ENCODE measurements at places on chromosomes 6 and 20. TPM values are rescaled to one million over a fixed set of nuclear protein-coding genes. Genes with fewer than 3 reads are reported as not detected.
A peak's percentile ranks its signal among the peaks of the same experiment; 100 is the strongest.

DNA sequence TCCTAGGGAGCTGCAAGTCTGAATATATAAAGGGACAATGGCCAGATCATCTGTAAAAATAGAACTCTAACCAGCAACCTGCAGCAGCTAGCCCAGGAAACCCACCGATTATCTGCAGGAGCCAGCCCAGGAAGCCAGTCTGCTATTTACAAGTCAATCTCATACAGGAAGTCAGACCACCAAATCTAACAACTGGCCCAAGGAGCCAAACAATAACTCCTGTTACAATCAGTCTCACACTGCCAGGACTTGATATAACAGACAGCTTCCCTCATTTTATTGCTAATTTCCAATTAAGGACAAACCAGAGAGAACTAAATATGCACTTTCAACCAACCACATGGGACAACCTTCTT is 14.4 kb upstream of the RIN2 start:
- DNase-seq = no peak

GRCh38 chr6:19452495-19452894 is 384.7 kb upstream of the ID4 start:
- no peak for DNase-seq

- DNase-seq = no peak
Measured at GRCh38 chr20:2955257-2955970, 82.1 kb downstream of the PTPRA start.

GRCh38 chr6:7058250-7058923 is 49.4 kb upstream of the RREB1 start:
- peak; percentile 62 for DNase-seq

DNA sequence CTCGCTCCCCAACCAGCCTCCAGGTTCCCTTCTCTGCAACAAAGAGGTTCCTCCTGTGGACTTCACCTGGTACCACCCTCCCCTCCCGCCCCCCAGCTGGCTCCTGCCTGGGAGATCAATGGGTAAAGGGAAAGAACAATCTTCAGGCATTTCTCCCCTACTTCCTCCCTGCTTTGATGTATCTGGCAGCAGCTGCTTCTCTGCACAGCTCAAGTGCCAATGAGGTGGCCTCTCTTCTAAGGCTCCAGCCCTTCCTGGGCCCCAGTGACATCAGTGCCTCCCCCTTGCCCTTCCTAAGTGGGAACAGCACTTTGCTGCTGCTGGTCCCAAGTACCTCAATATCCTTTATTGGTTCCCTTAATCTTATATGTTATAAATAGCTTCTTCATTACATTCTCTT is 23.5 kb downstream of the MOCS1 start:
- no peak for DNase-seq

- DNase-seq = no peak
Measured at GRCh38 chr6:167851370-167851952, 24.8 kb downstream of the AFDN start.

- no peak for DNase-seq
Measured at GRCh38 chr6:16637635-16638034, 123.6 kb downstream of the ATXN1 start.

- no peak for DNase-seq
Measured at GRCh38 chr6:125357515-125358256, 55.9 kb upstream of the HDDC2 start.

DNA sequence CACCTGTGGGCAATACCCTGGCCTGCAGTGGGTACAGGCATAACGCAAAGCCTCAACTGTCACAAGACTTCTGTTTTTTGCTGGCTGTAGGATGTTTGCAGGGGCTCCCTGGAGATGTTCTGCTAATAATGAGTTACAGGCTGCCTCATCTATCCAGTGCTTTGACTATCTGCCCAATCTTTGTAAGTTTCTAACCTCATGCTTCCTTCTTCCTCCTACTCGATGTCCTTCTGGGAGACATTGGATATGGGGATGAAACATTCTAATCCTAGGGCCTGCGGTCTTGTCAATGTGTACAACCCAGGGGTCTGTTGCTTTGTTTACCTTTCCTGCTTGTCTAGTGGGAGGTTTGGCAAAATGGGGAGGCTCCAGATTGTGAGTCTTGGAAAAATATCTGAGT is 136.8 kb upstream of the TCF21 start:
- DNase-seq = no peak

- DNase-seq = no peak
Measured at GRCh38 chr20:21269772-21270171, 33.4 kb upstream of the XRN2 start.

GRCh38 chr6:159817951-159818739 is 18.1 kb downstream of the PNLDC1 start:
- DNase-seq = no peak

- DNase-seq = no peak
Measured at GRCh38 chr6:22521035-22521434, 48.3 kb upstream of the HDGFL1 start.

DNA sequence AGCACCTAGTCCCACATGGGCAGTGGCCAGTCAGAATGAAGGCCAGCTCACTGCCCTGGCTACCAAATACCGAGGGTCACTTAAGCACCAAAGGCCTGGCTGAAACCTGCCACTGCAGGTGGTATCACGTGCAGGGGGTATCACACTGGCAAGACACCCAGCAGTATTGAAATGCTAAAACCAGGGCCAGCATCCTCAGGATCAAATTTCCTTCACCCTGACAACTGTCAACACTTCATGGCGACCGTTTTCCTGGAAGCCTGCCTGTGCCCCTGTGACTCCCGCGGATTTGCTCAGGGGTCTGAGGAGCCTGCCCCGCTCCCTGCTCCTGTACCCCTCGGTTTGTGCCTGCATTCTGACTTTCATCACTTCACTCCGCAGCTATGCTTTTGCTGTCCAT is 151.1 kb downstream of the TTLL2 start:
- DNase-seq = no peak

- DNase-seq = no peak
Measured at GRCh38 chr6:169981568-169981967, 230.1 kb downstream of the ERMARD start.

DNA sequence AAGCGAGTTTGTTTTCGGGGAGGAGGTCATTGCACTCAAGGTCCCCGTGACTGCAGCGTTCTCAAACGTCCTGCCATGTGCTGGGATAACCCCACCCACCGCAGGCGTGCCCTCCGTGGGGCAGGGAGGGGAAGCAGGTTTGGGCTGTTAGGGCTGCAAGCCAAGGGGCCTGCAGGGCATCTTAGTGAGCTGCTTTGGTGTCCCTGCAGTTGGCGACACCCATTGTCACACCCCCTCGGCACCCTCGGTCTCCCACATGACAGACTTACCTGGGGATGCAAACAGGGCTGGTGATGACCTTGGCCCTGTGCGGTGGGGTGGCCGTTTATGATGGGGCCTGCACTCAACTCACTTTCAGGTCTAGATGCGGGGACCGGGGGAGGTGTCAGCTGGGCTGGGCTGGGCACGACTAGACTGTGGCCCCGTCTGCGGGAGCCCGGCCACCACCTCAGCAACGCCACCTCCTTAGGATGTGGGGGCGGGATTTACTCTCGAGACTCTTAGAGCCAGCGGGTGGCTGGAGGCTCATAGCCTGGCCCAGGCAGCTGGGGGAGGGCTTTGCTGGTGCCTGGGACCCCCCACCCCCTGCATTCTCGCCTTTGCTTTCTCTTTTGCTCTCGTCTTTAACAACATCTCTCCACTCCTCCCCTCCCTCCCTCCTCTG is 6.5 kb upstream of the GATA5 start:
- no peak for DNase-seq

DNA sequence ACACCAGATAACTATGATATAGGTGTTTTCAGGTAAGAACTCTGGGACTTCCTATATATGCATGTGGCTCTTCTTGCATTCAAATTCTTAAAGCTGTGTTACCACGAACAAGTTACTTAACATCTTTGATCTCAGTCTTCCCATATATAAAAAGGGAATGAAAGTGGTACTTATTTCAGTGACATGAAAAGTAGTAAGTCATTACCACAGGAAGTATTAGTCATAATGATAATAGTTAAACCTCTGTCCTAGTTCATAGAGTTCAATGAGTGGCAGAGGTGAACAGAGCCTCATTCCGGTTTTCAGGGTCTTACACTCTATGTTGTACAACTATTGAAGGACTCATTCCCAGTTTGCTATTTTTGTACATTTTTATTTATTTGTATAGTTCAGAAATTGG is 237.0 kb downstream of the NKAIN2 start:
- DNase-seq = no peak

GRCh38 chr6:156909212-156910010 is 132.2 kb downstream of the ARID1B start:
- no peak for DNase-seq

GRCh38 chr6:87182940-87183339 is 27.6 kb downstream of the ZNF292 start:
- no peak for DNase-seq

- DNase-seq = no peak
Measured at GRCh38 chr20:38581013-38581412, at the start of gene ADIG. Gene ADIG, plus strand, starts transcription at chr20:38581197. Its CDS starts 54 bp downstream, at chr20:38581251.

GRCh38 chr6:170460641-170461040 is 92.5 kb downstream of the PSMB1 start:
- DNase-seq = no peak

HRH3 gene
- not detected for total RNA-seq

LAMA4 gene
- total RNA-seq = not detected

KCNB1 gene
- not detected for total RNA-seq

TENT5A gene
- 1.1 TPM for total RNA-seq

FAM184A gene
- total RNA-seq = 3.2 TPM

FERMT1 gene
- total RNA-seq = 0.09 TPM

PLCB4 gene
- total RNA-seq = not detected

PGM3 gene
- 17.5 TPM for total RNA-seq

IL17F gene
- 0.76 TPM for total RNA-seq

NT5DC1 gene
- 47.8 TPM for total RNA-seq

FOXQ1 gene
- not detected for total RNA-seq

PI3 gene
- total RNA-seq = not detected

BPIFB4 gene
- total RNA-seq = not detected
